NCI-H1092 treated with DMSO at 0.1 percent for 48 hours (cell line): ENCODE measurements at places on chromosomes 11 and 22.

GRCh38 chr11:6705905-6706535, 22.9 kb upstream of the MRPL17 start:
- no peak for DNase-seq

- no peak for DNase-seq
These were observed 5.8 kb downstream of the MAPK8IP2 start for GRCh38 chr22:50606165-50606945.

DNA sequence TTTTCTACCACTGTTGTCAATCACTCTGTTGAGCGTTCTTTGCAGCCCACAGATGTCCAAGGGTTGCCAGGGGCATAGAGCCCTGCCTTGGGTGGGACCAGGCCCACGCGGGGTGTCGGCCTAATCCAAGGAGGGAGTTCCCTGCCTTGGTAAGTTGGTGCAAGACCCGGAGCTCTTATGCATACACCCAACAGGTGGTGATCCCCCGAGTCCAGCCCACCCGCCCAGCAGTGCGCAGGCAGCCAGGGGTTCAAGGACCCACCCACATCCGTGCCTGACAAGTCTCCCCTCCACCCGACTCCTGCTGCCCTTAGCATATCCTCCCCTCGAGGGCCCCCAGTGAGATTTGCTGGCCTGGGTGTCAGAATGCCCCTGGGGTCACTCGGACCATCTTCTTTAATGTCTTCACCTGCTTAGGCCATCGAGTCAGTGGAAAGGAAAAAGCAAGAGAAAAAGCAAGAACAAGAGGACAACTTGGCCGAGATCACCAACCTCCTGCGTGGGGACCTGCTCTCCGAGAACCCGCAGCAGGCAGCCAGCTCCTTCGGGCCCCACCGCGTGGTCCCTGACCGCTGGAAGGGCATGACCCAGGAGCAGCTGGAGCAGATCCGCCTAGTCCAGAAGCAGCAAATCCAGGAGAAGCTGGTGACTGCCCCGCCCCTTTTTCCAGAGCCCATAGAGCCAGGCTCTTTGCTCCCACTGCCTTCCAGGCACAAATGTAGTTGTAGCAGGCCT, 12.2 kb downstream of the RIBC2 start:
- no peak for DNase-seq

GRCh38 chr22:37498289-37498909, 12.2 kb upstream of the MFNG start:
- DNase-seq, result peak; percentile 25

DNA sequence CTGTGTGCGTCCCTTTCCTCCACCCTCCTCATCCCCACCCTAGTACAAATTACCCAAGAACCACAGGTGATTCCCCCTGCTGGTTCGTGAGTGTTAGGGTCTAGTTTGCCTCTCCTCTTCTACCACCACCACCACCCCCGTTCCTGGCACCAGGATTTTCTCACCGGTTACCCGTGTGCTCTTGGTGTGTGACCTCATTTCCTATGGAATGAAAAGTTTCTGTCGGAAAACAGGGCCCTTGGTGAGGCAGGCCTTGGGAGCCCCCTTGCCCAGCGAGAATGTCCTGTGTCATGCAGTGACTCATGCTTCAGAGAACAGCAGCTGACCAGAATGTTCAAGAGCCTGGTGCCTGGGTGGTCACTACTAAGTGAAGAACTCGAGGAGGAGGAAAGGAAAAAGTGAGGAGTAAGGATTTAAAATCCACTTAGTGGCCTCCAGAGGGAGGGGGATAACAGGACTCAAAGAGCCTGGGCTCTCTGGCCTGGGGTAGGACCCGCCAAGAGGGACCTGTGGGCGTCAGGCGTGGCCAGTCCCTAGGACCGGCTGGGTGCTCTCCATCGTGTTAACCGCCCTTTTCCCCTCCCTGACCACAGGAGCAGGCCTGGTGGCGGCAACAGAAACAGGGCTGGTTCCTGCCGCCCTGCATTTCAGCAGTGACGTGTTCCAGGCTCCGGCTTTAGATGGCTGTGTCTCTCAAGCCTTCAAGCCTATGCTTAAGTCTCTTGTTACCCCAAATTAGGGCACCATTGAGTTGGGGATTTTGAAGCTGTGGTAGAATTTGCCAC, 30.2 kb downstream of the C22orf31 start:
- peak; percentile 10 for DNase-seq

- DNase-seq, result no peak
These were observed 6.4 kb downstream of the ATG2A start for GRCh38 chr11:64910451-64911093.

- DNase-seq, result peak; percentile 53
These were observed 310.2 kb downstream of the DLG2 start for GRCh38 chr11:85316967-85317366.

DNA sequence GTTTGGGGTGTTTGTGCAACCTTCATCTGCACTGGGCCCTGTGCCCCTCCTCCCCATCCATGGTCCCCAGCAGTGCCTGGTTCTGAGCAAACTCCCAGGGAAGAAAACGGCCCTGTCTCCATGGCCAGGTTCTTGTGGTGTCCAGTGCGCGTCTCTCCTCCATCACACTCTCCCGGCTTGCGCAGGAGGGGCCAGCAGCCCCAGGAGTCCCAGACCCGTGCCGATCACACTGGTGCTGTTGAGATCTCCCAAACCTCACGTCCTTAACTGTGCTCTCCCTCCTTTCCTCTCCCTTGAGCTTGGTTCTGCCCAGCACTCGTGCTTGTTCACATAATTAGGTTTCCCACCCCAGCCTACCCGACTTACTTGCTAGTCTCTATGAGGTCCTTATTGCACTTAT, 10.9 kb upstream of the GRK2 start:
- DNase-seq, result no peak

DNA sequence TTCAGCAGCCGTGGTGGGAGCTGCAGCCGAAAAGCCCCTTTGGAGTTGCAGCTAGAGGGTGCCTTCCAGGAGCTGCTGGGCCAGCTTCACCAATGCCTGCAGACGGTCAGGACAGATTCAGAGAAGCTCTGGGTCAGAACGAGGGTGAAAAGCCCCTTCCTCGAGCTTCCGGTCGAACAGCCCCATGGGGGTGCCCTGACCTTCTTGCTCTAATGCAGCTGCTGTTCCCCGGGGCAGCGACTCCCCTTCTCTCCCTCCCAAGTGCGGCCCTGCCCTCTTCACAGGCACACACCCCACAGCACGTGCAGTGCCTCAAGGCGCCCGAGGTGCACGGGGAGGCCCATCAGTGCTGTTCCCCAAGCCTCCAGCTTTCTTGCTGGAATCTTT, 9.6 kb upstream of the IFITM3 start:
- DNase-seq, result no peak

DNA sequence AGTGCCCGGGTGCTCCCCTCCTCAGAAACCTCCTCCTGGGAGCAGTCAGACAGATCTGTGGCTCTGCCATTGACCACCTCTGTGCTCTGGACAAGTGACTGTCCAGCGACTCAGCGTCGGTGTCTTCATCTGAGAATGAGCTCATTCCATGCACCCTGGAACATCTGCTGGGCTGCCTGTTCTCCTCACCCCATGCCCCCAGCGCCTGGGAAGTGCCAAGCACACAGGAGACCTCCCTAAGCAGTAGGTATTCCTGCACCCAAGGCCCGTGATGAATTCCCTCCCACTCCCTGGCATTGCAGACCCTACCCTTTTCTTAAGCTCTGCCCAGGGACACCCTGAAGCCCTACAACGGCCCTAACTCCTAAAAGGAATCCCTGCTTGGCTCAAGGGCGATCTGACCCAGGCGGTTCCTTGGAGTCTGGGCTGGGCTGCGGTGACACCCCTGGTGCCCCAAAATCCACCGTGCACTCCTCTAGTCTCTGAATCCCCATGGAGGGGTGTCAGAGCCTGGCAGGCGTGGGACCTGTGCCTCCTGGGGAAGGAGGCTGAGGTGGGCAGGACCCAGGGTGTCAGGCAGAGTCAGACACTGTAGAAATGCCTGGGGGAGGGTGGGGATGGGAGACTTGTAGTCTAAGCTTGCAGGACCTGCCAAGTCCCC, 92.0 kb downstream of the CEP164 start:
- DNase-seq, result no peak

- DNase-seq, result no peak
These were observed 41.7 kb downstream of the KIAA1671 start for GRCh38 chr22:24994070-24994763.

GRCh38 chr11:15213471-15214231, 98.9 kb downstream of the INSC start:
- DNase-seq, result peak; percentile 34

DNA sequence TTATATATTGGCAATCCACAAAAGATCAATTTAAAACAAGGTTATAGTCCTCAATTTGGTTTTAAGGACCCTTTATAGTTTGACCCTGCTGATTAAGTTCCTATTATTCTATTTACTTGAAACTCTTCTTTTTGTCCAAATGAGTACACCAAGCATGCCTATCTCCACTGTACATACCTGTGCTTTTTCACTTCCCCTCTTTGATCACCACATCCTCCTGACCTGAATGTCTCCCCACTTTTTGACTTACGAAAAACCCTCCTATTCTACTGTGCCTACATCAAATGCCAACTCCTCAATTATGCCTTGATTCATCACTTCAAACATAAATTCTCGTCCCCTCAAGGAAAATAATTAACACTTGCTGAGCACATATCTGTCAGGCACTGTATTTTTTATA, 113.5 kb downstream of the SOX6 start:
- DNase-seq, result no peak

DNA sequence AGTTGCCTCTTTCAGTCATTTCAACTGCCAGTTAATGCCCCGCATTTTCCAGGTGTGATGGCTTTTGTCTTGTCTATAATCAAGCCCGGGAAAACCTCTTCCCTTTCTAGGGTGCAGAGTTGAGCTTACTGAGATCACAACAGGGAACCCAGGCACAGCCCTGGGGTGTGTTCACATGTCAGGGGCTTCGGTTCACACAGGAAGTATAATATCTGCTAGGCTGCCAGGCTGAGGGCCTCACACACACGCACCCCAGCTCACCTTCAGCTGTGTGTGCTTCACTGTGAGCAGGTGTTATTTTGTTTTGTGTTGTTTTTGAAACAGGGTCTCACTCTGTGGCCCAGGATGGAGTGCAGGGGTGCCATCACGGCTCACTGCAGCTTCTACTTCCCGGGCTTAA, 9.7 kb upstream of the SOX10 start:
- no peak for DNase-seq

DNA sequence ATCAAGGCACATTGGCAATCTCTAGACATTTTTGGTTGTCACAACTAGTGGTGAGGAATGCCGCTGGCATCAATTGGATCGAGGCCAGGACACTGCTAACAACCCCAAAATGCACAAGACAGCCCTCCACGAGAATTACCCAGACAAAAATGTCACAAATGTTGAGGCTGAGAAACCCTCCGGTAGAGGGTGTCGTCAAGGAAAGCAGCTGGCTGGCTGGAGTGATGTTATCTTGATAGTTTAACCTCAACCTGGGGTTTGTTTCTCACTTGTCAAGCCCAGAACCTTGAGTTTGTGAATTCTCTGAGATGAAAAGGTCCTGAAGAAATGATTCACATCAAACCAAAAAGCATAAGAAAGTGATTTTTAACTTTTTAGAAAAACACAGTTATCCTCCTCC, 21.1 kb upstream of the TMPRSS13 start:
- no peak for DNase-seq

DNA sequence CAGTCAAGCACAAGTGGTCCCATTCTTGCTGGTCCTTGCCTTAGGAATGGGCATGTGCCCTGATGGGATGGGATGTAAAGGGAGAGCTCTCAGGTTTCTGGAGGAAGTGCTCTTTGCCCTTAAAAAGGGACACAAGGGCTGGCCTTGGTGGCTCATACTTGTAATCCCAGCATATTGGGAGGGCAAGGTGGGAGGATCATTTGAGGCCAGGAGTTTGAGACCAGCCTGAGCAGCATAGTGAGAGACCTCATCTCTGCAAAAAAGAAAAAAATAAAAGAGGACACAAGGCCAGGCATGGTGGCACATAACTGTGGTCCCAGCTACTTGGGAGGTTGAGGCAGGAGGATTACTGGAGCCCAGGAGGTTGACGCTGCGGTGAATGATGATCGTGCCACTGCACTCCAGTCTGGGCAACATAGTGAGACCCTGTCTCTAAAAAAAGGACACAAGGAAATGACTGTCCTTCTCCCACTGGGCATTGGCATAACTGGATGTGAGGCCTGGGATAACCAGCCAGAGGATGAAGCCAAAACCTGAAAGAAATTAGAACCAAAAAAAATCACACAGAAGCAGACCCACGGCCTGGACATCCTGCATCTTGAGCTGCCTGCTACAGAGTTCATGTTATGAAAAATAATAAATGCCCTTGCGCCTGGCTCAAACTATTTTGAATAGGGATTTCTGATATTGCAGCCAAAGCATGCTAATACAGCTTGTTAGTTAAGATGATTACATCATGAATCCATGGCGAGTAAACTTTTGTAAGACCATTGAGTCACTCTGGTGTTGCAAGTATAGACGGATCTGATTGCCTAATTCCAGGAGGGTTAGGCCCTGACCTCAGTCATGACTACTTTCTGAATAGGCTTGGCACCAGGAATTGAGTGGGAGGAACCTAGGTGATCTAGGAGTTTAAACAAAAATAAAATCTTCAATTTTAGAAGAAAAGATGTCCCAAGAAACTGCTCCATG, 12.9 kb upstream of the CRKL start:
- no peak for DNase-seq

GRCh38 chr11:134464981-134465730, 53.1 kb upstream of the B3GAT1 start:
- no peak for DNase-seq

DNA sequence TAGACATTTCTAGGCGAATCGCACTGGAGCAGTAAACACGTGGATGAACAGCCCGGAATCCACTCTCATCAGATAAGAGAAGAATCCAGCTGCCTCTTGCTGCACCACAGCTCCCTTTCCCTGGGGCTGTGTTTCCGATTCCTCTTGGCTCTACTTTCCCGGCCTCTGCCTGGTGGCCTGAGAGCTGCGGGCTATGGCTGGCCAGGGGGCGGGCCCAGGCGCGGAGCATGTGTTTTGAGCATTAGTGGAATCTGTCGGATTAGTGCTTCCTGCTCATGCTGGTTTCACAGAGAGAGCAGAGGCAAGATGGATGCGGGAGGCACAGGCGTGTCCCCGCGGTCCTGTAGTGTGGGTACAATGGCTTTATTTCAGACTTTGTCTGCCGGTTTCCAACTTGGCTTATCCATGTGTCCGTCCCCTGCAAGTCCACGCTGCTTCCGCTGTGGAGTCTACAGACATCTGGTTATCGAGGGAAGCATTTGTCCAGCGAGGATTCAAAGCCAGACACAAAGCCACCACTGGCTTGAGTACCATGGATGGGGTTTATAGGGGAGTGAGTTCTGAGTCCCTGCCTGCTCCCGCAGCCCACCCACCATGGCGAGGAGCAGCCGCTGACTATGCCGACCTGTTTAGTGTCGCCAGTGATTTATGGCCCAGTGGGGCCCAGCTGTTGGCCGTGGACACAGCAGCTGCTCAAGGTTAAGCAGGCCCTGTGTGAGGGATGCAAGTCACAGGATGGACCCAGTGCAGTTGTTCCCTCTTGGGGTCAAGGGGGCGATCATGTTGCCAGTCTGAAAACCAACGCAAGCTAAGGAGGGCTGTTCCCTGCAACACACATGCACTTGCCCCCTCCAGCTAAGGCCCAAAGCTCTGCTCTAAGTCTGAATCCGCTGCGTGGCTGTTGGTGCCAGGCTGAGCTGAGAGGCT, 43.3 kb upstream of the EP300 start:
- no peak for DNase-seq

- DNase-seq, result no peak
These were observed 2.5 kb upstream of the TTLL8 start for GRCh38 chr22:50060441-50061140.

GRCh38 chr11:72239313-72239848, 4.6 kb downstream of the PHOX2A start:
- peak; percentile 54 for DNase-seq
